ENCODE measurements at places on chromosomes 1 and 21.

DNA sequence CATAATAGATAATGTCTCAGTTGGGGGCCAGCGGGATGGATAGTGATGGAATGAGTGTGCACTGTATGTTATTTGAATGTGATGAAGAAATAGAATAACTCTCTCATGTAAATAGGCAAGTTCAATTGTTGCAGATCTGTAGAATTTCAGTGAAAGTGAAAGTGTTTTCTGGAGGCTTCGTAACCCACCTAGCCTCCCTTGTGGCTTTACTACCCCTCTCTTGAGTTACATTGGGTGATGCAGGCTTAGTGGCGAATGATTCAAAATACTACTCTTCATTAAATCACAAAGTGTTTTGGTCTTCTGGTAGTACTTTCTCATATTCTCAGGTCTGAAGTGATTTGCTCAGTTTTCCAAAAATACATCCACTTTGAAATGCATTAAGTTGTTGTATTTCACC is 411.9 kb downstream of the ZP4 start:
- no peak for DNase-seq

- no peak for DNase-seq
Observed at GRCh38 chr1:151175041-151175741, 590 bp downstream of the TMOD4 start.

- no peak for DNase-seq
Observed at GRCh38 chr1:211920141-211920572, 89.6 kb upstream of the LPGAT1 start.

- DNase-seq = peak; percentile 78
Observed at GRCh38 chr1:116711263-116711840, 42.9 kb upstream of the CD2 start.

DNA sequence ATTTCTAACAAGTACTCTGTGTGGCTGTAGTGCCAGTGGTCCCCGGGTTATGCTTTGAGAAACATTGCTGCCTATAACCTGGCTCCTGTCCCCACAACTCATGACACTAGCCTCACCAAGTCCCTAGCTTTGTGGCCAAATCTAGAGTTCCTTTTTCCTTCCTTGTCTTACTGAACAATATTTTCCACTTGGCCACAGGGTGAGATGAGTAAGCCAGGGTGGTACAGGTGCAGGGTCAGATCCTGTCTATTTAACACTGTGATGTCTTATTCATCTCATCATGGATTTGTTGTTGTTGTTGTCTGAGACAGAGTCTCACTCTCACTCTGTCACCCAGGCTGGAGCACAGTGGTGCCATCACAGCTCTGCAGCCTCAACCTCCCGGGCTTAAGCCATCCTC is 18.6 kb downstream of the ARMH1 start:
- no peak for DNase-seq

DNA sequence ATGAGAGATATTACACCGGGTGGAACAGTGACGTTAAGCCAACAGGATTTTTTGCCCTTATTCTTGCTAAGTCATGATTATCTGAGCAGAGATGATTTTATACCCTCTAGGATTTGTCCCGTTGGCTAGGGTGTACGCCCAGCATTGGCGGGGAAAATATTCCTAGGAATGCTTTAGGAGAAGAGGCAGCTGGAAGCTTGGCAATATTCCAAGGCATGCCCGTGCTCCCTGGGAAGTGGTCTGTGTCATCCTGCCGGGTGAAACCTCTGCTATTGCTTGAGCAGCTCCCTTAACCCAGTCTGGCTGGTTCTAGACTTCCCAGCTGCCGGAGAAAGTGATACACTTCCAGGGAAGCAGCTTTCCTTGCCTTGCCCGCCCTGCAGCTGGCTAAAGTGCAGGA is 16.2 kb downstream of the CHRNB2 start:
- DNase-seq = no peak

GRCh38 chr1:172167796-172168596 is 252.5 kb upstream of the C1orf105 start:
- DNase-seq = peak; percentile 32

- DNase-seq = no peak
Observed at GRCh38 chr1:19668888-19669287, 4.2 kb downstream of the HTR6 start.

DNA sequence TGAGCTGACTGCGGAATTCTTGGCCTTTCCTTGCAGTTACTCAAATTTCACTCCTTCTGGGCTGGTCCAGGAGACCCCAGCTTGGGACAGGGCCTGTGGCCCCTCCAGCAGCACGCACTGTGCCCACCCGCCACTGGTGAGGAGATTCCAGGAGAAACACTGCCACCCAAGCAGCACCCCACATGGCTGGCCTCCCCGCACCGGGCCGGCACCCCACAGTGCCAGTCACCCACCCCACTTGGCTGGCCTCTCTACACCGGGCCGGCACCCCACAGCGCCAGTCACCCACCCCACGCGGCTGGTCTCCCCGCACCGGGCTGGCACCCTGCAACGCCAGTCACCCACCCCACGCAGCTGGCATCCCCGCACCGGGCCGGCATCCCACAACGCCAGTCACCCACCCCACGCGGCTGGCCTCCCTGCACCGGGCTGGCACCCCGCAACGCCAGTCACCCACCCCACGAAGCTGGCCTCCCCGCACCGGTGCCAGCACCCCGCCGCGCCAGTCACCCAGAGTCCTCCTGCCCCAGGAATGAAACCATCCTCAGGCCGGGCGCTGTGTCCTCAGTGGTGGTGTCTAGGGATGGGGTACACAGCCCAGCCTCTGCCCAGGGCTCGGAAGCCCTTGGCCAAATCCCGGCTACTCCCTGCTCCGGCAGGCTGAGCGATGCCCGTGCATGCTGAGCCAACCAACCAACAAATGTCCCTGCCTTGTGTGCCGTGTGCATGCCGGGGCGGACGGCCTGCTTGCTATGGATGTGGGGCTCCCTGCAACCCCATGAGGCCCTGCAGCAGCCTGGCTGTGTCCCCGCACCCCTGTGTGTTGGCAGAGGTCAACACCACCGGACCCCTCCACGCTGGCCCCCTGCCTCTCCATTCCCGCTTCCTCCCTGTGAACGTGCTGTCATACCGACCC is 38.6 kb upstream of the TSPEAR start:
- no peak for DNase-seq

DNA sequence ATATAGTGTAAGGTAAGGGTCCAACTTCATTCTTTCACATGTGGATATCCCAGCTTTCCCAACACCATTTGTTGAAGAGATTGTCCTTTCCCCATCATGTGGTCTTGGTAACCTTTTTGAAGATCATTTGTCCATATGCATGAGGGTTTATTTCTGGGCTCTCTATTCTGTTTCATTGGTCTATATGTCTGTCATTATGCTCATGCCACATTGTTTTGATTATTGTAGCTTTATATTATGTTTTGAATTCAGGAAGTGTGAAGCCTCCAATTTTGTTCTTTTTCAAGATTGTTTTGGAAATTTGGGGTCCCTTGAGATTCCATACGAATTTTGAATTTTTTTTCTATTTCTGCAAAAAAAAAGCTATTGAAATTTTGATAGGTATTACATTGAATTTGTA is 15.2 kb upstream of the RCSD1 start:
- DNase-seq = no peak

- no peak for DNase-seq
Observed at GRCh38 chr1:21067551-21068227, 109.0 kb downstream of the EIF4G3 start.

DNA sequence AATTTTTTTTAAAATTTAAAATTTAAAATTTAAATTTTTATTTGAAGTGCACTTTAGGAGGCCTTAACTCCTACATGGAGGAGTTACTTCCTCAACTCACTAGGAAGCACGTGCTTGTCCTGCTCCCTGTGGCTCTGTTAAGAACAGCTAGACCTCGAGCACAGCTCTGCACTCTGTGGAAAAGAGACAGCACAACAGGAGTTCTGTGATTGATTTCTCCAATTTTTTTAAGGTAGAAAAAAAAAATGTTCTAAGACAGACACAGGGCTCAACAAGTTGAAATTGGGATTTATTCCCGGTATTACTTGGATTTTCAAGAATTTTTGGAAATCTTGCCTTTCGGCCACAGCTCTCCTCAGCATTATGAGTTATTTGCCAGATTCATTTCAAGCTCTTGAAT is 356.6 kb upstream of the LYPLAL1 start:
- DNase-seq = no peak

GRCh38 chr1:101485712-101486111 is 248.9 kb downstream of the S1PR1 start:
- no peak for DNase-seq

GRCh38 chr1:232768793-232769192 is 36.4 kb upstream of the MAP10 start:
- no peak for DNase-seq

DNA sequence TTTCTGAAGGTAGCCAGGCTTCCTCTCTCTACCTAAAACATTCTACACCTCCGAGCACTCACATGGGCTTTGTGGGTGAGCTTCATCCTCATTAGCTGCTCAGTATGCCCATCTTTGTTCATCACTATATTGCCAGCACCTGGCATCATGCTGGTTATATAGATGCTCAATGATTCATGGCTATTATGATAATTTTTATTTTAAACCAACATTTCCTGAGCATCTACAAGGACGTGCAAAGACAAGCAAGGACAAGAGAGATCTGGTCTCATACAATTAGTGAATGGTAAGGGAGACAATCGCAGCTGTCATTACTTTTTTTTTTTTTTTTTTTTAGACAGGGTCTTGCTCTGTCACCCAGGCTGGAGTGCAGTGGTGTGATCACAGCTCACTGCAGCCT is 11.3 kb upstream of the QSOX1 start:
- DNase-seq = no peak

- no peak for DNase-seq
Observed at GRCh38 chr1:204267191-204267601, 53.4 kb upstream of the GOLT1A start.

DNA sequence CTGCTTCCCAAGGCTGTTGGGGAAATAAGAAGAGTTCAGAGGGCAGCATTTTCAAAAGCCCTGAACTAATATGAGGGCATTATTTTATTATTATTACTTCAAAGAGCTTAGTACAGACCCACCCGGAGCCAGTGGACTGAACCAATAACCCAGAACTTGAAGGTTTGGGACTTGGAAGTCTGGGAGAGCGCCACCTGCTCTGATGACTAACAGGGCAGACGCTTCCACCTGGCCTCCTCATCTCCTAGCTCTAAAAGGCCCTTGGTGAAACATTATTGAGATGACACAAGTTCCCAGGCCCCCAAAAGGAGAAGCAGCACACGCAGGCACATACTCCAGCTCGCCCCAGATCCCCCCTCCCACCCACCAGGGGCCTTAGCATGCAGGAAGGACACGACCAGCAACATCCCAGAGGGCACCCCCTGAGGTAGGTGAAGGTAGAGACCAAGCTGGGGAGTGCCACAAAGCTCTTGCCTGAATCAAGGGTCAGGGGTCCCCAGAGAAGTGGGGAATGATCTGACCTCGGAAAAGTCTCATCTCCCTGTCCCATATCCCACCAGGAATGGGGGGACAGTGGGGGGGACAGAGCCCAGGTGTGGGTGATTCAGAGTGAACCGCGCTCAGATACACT is 1.3 kb downstream of the DLGAP3 start:
- no peak for DNase-seq

Measured in hematopoietic multipotent progenitor cell treated with erythropoietin and hydrocortisone succinate and interleukin-3 and kit ligand, for 6 days (in vitro differentiated cells).